NCI-H2107 (cell line): ENCODE measurements at places on chromosomes 6 and 20.

DNA sequence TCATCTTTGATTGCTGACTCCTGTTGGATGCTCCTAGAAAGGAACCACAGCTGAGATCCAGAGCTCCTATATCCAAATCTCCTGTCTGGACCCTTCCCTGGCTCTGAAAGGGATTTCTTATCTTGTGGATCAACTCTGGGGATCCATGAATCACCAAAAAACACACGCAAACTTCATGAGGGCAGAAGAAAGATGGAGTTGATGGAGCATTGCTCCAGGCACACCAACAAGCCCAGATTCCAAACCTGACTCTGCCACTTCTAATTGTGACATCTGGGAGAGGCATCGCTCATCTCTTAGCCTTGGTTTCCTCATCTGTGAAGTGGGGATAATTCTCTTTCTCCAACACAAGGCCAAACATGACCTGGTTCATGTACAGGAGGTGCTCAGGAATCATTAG, 6.7 kb downstream of the KCNS1 start:
- DNase-seq: no peak

DNA sequence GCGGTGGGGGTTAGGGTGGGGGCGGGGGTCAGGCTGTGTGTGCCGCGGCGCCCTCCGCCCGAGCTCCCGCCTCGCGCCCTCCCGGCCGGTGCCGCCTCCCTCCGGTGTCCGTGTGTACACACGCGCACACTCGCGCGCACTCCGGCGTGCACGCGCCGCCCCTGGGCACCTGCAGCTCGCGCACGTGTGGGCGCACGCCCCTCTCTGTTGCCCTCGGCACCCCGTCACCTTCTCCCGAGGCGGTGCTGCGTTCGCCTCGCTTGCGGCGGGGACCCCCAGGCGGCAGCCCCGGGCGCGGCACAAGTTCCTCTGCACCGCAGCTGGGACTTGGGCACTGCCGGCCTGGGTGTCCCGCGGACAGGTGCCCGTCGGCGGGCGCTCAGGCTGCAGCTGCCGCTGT, 525 bp downstream of the MACROD2 start:
- DNase-seq: peak; percentile 3

DNA sequence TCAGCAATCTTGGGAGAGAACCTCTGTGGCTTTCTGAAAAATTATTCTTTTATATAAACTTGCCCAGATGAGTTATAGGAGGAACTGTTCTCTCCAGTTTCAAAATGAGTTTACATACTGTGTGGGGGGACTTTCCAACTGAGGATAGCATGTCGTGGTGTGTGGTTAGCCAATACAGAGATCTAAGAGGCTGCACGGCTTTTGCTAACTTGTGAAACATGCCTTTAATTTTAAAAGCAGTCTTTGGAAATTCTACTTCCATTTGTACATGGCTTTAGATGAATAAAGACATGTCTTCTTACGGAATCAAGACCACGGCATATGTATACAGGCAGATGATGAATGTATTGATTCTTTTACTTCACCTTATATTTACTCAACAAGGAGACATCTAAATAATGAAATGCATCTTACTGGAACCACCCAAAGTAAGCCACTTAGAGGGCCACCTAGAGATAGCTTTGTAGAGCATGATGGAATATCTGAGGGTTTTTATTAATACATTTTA, 39.8 kb downstream of the HIVEP1 start:
- DNase-seq: no peak

- no peak for DNase-seq
These were observed 27.9 kb upstream of the MAP3K4 start for GRCh38 chr6:160963651-160964050.

DNA sequence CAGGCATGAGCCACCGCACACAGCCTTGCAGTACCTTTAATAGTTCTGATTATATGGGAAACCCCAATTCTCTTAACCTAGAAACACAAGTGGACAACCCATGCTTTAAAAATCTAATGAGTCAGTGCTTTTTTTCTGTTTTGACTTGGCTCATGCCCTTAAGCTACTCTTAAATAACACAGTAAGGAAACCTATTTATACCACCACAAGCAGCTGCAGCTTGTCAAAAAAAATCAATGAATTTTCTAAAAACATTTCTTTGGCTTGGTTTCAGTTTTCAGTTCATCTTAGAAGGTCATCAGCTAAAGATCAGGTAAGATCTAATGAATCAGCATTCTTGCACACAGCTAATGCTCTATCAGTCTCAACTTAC, 124.1 kb upstream of the DST start:
- no peak for DNase-seq

GRCh38 chr6:46612645-46613044, 40.0 kb downstream of the CYP39A1 start:
- DNase-seq: no peak

- DNase-seq: no peak
These were observed 35.2 kb upstream of the SLC22A2 start for GRCh38 chr6:160293844-160294243.

- DNase-seq: no peak
These were observed 112.9 kb downstream of the BACH2 start for GRCh38 chr6:90183587-90184333.

DNA sequence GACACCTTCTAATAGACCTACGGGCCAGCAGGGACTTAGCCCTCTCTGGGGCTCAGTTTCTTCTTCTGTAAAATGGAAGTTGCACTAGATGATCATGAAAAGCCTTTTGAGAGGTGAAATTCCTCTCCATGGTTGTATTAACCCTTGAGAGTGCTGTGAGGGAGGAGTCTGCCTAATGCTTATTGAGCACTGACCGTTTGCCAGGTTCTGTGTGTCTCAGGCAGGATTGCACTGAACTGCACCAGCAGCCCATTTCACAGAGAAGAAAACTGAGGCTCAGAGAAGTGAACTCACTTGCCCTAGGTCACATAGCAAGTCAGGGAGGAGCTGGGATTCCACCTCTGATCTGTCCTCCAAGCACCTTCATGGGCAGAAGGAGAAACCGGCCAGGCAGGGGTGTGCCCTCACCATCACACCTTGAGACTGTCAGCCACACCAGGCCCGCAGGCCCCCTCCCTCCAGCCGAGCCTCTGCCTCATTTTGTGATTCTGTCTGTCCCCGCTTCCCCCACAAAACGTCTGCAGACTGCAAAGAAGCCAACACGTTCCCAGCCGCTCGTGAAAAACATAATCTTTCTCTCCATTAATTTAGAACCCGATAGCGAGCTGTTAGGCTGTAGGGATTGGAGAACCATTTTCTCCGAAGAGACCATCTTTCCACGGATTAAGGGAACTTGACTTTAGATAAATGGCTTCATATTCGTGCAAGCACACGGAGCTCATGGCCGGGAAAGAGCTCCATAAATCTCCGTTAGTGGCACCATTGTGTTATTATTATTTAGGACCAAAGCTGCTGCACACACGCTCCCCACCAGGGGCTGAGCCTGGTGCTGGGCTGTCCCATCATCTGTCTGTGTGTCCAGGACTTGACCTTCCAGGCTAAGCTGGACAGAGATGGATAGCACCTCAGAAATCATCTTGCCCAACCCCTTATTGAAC, 46.0 kb downstream of the KIAA1755 start:
- no peak for DNase-seq

DNA sequence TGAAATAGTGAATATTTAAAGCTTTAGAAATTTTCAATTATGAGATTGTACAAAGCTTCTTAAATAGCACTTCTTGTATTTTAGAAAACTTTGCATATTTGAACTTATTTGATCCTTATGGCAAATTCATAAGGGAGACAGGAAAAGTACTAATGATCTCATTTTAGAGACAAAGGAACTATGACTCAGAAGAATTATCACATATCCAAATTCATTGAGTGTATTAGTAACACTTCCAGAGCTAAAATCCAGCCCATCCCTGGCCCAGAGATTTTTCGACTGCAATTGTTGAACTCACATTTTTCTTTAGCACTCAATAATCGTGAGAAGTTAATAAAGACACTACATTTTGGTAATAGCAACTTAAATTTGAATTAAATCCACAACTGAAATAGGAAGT, 704.3 kb downstream of the EPM2A start:
- DNase-seq: no peak

GRCh38 chr20:42260184-42260583, 642.0 kb upstream of the CHD6 start:
- no peak for DNase-seq

GRCh38 chr6:156563714-156564113, 213.5 kb upstream of the ARID1B start:
- peak; percentile 86 for DNase-seq

DNA sequence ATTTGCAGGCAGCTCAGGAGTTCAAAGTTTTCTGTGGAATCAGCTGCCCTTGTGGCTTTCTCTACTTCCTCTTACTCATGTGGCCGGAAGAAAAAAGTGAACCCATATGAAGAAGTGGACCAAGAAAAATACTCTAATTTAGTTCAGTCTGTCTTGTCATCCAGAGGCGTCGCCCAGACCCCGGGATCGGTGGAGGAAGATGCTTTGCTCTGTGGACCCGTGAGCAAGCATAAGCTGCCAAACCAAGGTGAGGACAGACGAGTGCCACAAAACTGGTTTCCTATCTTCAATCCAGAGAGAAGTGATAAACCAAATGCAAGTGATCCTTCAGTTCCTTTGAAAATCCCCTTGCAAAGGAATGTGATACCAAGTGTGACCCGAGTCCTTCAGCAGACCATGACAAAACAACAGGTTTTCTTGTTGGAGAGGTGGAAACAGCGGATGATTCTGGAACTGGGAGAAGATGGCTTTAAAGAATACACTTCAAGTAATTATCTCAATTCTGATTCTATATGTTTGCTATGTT, 1.1 kb downstream of the MGME1 start:
- DNase-seq: no peak

GRCh38 chr6:79922018-79922417, 25.3 kb downstream of the ELOVL4 start:
- no peak for DNase-seq

GRCh38 chr20:46108435-46108841, 9.7 kb upstream of the CD40 start:
- no peak for DNase-seq

DNA sequence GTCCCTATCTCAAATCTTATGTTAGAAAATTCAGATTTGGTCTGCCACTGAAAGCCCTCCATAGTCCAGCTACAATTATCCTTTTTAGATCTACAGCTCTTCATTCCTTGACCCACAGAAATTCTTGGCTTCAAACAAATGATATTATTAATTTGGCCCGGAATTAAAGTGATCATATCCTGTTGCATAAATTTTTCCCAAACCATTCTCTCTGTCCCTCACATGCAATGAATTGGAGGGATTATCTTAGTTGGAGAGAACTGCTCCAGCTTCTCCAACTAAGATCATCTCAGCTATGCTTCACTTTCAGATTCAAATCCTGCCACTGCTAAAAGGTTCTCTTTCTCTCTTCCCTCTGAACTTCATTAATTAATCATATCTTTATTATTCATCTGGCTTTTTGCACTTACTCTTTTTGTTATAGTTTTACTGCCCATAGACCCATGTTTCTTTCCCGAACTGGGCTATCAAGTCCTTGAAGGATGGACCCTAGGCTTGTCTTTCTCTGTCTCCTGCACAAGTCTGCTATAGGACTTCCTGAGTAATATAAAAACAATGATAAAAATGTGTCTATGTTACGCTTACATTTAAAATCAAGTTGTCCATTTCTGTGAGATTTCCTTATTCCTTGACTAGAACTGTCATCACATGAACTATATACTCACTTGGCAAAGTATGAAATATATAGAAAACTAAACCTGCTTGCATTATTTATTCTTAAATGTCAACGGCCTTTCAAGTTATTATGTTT, 493.9 kb upstream of the MARCKS start:
- no peak for DNase-seq

DNA sequence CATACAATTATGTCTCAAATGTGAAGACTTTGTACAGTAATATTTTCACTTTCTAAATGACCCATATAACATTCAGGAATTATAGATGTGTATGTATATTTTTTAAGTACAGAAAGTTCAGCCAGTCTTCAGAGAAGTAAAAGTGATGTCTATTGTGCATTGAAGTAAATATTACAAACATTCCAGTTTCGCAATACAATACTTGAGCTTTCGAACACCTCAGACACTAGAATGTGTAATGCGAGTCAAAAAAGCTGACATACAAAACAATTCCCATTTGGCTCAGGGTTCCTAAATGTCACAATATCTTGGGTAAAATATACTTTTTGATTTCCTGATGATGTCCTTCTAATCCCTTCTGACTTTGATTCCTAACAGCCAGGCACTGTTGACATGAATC, 101.4 kb downstream of the ZNF217 start:
- DNase-seq: no peak

DNA sequence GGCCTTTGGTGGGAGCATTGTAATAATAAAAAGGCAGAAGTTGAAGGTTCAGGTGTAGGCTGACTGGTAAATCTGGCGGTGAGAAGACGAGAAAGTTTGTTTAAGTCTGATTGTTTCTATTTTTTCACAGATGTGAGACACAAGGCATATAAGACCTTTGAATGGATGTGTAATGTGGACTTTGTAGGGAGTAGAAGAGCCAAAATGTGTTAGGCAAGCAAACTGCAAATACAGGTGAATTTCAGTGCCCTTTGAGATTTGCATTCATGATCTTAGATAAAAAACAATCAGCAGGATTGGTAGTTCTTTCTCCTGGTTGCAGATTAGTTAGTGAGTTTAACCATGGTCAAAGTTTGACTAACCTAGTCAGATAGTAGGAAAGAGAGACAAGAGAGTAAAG, 238.9 kb downstream of the FRK start:
- DNase-seq: no peak

GRCh38 chr20:47209982-47210381, 146.5 kb downstream of the ZMYND8 start:
- DNase-seq: no peak

- DNase-seq: peak; percentile 42
These were observed 166.4 kb upstream of the RNF217 start for GRCh38 chr6:124795643-124796463.
